ENCODE measurements at places on chromosomes 3 and 15.

DNA sequence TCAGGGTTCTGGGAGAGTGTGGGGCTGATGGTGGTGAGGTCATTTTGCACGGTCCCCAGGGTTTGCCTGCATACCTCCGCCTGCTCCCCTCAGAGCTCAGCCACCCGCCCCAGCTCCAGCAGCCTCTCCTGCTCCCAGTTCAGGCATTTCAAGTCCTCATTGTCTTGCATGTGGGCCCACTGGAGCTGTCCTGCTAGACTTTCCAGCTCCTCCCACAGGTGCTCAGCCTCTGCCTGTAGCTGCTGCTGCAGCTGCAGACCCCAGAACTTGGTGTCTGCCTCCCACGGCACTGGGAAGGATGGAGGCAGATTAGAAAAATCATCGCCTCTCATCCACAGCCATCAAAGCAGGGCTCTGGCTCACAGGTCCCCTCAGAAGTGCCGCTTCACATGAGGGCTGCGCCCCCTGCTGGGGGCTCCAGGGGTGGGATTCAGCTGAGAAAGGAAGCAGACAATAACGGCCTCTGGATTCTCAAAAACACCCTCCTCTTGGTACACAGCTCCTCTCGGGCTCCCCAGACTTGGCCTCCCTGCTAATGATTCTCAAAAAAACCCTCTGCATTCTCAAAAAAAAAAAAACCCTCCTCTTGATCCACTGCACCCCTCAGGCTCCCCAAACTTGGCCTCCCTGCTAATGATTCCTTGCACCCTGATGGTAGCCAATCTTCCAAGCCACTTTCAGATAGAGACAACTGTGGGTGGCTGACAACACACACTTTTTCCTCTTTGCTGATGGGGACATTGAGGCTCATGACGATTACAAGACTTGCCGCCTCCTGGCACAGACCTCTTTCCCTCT, 89.3 kb upstream of the C2CD4B start:
- no peak for DNase-seq

GRCh38 chr15:25825207-25825606, 37.9 kb downstream of the ATP10A start:
- no peak for DNase-seq

DNA sequence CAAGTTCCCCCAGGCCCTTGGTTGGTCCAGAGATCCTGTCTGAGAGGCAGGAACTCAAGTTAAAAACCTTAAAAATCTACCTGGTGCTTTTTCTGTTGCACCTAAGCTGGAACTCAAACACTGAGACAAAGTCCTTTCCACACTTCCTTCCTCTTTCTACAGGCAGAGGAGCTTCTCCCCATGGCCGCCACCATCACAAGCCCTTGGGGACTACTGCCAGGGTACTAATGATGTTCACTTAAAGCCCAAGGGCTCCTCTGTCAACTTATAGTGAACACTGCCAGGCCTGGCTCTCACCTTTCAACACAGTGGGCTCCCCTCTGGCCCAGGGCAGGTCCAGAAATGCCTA, 26.0 kb downstream of the TM4SF18 start:
- DNase-seq: no peak

GRCh38 chr3:10601151-10601856, 95.9 kb upstream of the ATP2B2 start:
- peak; percentile 27 for DNase-seq

- DNase-seq: no peak
These were observed 5.4 kb downstream of the VILL start for GRCh38 chr3:37995652-37996641.

DNA sequence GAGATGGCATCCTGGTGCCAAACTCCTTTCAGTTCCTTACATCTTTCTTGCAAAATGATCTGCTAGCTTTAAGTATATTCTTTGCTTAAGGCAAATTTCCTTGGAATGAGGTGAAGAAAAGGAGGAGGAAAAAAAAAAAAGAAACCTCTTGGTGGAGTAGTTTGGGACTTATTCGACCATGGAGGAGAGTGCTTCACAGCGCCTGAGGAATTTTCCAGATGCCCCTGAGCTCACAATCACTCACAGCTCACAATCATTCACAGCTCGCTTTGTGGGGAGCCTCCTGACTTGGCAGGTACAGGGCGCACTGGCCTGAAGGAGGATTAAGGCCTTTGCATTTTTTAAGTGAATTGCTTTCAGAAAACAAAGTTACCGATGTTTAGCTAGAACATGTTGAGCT, 53.9 kb downstream of the BOC start:
- no peak for DNase-seq

GRCh38 chr3:189227249-189227648, 55.5 kb downstream of the TPRG1 start:
- no peak for DNase-seq

DNA sequence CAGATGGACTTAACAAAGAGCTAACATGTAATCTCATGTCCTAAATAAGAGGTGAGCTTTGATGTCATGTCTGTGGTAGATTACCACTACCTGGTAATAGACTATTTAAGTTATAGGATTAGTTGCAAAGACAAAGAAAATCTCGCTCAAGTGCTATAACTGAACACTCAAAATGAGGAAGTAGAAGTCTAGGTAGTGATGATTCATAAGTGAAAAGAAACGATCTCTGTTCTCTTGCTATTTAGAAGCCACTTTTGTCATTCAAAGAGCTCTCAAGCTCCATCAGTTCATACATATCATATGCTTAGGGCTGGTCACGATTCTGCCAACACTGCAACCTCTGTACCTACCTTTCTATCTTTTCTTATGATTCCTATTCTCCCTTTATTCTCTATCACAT, 110.9 kb downstream of the EDEM1 start:
- DNase-seq: no peak

DNA sequence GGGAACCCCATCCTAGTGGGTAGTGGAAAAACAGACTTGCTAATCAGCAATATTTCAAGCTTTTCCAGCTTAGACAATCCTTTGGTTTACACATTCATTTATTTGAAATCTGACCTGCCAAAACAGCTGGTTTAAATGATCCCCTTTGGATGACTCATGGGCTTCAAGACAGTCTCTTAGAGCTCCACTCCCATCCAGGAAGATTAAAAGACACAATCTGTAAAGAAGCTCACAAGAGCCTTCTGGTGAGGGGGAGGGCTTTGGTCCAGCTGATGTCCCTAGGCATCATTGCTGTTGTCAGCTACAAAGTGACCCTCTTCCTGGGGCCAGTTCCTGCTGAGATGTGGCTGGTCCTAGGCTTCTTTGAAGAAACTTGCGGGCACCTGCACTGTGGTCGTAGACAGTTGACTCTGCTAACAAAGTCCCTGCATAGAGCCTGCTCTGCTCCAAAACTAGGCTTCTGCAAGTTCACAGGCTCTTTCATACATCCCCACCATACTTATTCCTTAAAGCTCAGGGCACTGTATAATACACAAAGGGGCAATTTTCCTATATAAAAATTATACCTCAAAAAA, 73.7 kb downstream of the IGSF11 start:
- DNase-seq: no peak

GRCh38 chr3:70726961-70727360, 414.5 kb upstream of the MDFIC2 start:
- DNase-seq: no peak

DNA sequence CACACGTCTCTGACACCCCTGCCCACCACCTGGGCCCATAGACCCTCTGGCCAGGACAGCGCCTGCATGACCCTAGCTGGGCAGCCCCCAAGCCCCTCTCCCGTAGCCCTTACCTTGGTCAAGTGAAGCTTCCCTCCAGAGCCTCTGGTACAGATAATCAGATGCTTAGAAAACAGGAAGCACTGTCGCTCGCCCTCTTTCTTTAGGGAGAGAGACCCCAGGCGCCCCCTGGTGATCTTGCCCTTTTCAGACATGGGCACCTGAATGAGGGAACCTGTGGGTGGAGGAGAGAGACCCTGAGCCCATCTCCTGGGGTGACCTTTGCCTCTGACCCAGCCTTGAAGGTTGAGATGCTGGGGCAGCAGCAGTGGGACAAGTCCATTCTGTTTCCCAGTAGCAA, 65.4 kb downstream of the RASGRF1 start:
- DNase-seq: no peak

DNA sequence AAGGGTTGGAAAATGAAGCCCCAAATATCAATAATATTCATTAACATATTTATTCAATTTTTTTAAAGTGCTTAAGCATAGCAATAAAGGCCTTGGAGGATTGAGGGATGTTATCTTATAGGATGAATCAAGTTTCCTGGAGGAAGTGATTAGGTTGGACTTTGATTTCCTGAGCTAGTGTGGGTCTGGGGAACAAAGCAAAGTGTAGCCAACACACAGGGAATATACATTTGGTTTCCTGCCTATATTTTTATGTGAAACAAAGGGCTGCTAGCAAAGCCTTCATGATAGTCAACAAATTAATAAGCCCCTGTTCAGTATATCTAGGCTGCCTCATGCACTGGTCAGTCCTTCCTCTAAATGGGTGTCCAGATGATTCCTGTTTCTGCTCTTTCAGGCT, 261.1 kb upstream of the IL12A start:
- DNase-seq: no peak

DNA sequence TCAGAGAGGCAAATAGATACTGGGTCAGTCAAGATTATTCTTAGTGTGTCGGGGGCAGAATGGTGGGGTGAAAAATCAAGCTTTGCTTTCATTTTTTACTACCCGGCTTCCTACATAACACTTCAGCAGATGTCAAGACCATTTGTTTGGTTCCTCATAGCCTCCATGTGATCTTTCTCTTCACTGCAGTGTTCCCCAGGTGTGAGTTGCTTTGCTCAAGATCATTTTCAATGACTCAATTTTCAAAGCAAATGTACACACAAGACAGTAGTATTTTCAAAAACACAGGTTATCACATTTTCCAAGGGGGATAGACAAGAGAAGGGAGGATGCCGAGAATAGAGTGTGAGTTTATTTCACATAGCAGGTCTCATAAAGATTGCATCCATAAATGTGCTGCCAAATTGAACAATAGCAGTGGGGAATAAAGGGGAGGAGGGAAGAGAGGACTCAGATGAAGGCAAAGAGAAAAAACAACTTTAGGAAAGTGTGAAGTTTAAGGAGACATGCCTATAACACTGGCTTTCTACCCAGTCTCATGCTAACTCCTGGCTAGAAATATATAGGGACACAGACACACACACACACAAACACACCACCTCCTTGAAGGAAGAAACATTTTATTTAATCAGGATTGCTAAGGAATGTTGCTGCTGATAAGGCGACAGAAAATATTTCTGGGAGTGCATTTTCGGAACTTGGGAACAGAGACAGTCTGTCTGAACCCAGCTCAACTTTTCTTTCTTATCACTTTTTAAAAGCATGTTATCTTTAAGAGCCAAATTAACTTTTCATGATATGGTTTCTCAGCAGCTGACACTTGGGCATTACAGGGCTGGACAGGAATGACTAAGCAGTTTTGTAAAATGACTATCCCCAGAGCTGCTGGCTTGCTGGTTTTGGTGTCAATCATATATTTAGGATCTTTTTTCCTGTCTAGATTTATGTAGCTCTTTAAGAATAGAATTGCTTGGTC, 402.4 kb downstream of the RBMS3 start:
- no peak for DNase-seq

DNA sequence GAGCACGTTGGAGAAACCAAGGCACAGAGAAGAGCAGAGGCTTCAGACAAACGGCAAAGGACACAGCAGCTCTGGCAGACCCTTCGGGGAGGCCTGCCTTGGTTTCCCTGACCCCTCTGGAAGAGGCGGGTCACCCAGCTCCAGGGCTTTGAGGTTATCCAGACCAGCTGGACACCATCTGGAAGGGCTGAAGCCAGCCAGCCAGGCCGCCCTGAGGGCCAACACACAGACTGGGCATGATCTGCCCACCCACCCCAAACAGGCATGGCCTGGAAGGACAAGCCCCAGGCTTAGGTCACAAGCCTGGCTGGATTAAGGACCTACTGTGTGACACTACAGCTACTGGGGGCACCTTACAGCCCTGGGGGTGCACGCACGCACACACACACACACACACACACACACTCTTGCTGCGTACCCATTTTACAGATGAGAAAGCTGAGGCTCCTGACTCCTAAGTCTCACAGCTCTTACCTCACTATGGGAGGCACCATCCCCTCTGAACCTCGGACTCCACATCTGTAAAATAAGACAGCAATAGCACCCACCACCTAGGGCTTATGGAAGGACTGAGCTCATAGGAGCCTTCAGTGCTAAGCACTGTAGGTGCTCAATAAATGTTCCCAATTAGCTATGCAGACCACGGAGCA, 10.8 kb downstream of the PLXND1 start:
- DNase-seq: no peak

DNA sequence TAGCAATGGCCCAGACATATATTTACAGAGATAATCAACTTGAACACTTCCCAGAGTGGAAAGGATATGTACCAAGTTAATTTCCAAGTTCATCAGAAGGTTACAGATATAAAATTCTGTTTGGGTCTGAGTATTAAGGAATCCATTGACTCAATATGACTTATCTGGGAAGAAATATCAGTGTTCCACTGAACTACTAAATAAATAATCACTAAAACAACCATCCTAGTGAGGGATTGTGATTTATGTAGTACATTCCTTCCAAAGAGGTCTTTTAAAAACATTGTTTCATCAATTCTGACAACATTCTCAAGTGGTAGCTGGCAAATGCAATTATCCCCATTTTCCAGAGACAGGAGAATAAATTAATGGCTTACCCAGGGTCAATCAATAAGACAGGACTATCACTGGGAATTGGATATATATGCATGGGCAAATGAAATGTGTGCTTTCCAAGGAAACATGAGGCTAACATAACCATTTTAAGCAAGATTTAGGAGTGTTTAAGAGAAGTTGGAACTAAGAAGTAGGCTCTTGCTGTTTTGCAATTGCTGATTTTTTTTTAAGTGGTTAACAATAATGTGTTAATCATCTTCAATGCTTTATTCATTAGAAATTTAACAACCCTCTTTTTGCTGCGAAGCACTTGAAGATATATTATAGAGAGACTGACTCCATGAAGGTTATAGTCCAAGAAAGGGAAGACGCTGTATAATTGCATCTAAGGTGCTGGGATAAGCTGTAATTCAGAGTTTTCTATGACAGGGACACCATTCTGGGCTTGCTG, 37.9 kb downstream of the SLC9A9 start:
- DNase-seq: no peak

- no peak for DNase-seq
These were observed 23.2 kb downstream of the CYP8B1 start for GRCh38 chr3:42852441-42852840.

DNA sequence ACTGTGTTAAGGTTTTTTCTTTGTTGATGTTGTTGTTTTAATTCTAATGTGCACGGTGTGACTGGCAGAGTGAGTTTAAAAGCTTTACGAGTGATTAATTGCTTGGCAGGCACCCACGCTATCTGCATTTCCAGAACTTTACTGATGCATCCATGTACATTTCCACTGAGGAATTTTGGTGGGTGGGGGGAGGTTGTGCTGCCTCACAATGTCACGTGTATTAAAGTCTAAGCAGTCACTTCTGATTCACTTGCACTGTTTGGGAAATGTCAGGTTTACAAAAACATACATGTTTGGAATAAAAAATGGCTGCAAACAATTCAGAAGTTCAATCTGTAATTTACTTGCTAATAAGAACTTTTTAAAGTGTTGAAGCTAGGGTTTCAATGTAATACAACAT, 38.5 kb upstream of the CTDSPL start:
- DNase-seq: no peak

DNA sequence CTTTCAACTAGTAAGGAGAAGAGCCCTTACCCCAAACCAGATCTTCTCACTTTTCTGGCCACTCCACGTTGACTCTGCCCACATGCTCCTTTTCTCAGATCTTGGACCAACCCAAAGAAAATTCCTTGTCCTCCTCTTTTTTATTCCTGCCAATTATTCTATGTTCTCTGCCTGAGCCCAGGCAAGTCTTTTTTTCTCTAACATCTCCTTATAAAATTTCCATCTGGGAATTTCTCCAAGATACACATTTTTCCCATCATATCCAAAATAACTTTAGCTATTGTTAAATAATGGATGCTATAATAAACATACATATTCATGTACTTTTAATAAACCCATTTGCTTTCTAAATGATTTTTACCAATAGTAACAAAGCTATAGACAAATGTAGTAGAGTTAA, 726.0 kb upstream of the ZNF385D start:
- DNase-seq: no peak
